ENCODE measurements at places on chromosomes 4 and X. TPM values are rescaled to one million over a fixed set of nuclear protein-coding genes. Genes with fewer than 3 reads are reported as not detected.

RNF150 gene
- total RNA-seq, result not detected

USP27X gene
- 5.2 TPM for total RNA-seq

GRCh38 chr4:57211131-57211530 is 100.9 kb upstream of the IGFBP7 start:
- no peaks in the 10 kb centered on the region for H3K4me1 ChIP-seq
- no peak overlapping the region for H3K4me3 ChIP-seq
- H3K36me3 ChIP-seq, result no peaks in the 10 kb centered on the region

GRCh38 chr4:1898681-1899080 is 27.5 kb downstream of the NSD2 start:
- H3K27ac ChIP-seq, result no peak overlapping the region
- no peak for DNase-seq
- H3K36me3 ChIP-seq, result peaks cover 20% of the 10 kb centered on the region

DNA sequence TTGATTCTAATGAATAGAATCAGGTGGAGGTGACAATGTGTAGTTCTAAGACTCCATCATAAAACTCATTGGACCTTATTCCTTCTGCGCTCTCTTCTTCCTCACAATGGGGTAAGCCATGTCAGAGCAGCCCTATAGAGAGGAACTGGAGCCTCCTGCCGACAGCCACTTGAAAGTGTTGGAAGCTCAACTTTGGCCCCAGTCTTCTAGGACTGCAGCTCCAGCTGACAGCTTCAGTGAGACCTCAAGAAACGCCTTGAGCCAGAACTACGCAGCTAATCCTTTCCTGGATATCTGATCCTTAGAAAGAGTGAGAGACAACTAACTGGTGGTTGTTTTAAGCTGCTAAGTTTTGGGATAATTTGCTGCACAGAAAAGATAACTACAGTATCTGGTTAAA is 22.1 kb upstream of the ADH7 start:
- H3K27ac ChIP-seq, result no peak overlapping the region
- no peaks in the 10 kb centered on the region for H3K4me1 ChIP-seq
- H3K4me3 ChIP-seq, result no peak overlapping the region
- no peak for DNase-seq

DNA sequence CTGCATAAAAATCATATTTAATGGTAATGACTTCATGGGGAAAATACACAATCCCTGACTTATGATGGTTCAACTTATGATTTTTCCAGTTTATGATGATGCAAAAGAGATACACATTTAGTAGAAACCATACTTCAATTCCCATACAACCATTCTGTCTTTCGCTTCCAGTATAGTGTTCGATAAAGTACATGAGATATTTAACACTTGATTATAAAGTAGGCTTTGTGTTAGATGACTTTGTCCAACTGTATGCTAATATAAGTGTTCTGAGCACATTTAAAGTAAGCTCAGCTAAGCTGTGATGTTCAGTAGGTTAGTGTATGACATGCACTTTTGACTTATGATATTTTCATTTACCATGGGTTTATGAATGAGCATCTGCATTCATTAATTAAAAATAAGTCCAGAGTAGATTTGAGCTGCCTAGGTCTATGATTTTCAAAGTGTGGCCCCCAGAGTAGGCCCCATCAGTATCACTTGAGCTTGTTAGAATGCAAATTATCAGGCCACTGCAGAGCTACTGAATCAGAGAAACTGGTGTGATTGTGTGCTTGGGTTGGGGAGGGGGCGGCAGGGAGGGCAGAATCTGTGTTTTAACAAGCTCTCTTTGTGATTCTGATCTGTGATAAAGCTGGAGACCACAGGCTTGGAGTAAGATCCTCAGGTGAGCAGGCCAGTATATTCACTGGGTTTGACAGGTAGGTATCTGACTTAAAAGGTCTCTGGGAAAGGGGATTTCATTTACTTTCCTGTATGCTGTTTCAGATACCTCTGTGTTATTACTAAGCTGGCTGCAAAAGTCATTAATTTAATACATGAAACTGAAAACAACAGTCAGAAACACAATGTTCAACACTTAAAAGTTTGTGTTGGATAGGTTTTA is 8.4 kb downstream of the ATP10D start:
- no peaks in the 10 kb centered on the region for H3K4me1 ChIP-seq
- no peak overlapping the region for H3K27ac ChIP-seq
- no peak for DNase-seq
- H3K4me3 ChIP-seq, result no peak overlapping the region

DNA sequence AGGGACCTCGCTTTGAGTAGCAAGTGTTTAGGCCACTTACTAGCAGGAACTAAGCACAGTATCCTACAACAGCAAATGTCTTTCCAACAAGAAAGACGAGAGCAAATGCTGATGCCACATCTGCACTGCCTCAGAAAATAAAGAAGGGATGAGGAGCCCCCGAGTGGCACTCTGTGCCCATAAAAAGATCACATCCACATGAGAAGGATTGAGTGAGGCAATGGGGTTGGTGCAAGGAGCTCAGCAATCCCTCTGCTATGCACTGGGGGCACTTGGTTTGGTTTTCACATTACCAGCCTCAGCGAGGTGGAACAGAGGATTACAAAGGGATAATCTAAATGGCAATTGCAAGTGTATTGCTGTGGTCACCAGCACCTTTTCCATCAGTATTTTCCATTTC is 252.8 kb upstream of the SLC7A11 start:
- DNase-seq, result no peak
- no peak overlapping the region for H3K27ac ChIP-seq
- no peaks in the 10 kb centered on the region for H3K27me3 ChIP-seq
- no peaks in the 10 kb centered on the region for H3K4me1 ChIP-seq

- H3K27ac ChIP-seq, result no peak overlapping the region
- H3K36me3 ChIP-seq, result no peaks in the 10 kb centered on the region
- no peaks in the 10 kb centered on the region for H3K4me1 ChIP-seq
- no peak overlapping the region for H3K4me3 ChIP-seq
- no peak for DNase-seq
Measured at GRCh38 chrX:19017271-19017670, 33.4 kb upstream of the PHKA2 start.

Measured in T-cell (primary cell).